Activated T-cell treated with anti-CD3 and anti-CD28 coated beads, Interleukin-2, amount 50 U/mL, for 72 hours (primary cell): ENCODE measurements at places on chromosomes 1 and 21. TPM values are rescaled to one million over a fixed set of nuclear protein-coding genes. Genes with fewer than 3 reads are reported as not detected.
A peak's percentile ranks its signal among the peaks of the same experiment; 100 is the strongest.

CD244 gene
- 1.4 TPM for total RNA-seq

DNA sequence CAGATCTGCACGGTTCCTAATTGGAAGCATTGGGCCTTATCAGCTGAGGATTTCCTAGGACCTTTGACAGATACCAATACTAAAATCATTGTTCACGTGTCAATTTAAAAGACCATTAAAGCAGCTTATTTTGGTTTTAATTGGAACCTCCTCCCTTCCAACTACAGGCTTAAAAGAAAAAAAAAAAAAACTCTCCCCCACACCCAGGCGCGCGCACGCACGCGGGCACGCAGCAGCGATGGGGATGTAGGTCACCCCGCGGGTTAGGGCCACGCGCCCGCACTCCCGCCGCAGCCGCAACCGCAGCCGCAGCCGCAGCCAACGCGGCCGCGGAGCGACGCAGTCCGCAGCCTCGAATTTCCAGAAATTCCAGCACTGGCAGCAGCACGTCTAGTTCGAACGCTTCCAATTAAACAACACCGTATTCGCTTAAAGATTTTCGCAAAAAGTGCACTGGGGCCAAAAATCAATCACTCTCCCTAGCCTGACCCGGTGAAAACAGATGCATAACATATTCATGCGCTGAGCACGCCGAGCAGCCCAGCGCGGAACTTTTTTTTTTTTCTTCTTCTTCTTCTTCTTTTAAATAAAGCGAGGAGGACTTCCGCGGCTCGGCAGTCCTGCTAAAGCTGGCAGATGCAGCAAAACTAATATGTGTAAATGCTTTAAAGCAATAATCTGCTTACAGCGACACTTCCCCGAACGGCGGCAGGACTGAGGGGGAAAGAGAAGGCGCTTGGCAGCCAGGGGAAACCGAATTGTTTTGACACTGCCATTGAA, 13.3 kb upstream of the BARHL2 start:
- no peak for DNase-seq

- no peak for DNase-seq
Observed at GRCh38 chr1:239098400-239099037, 287.8 kb upstream of the CHRM3 start.

DNA sequence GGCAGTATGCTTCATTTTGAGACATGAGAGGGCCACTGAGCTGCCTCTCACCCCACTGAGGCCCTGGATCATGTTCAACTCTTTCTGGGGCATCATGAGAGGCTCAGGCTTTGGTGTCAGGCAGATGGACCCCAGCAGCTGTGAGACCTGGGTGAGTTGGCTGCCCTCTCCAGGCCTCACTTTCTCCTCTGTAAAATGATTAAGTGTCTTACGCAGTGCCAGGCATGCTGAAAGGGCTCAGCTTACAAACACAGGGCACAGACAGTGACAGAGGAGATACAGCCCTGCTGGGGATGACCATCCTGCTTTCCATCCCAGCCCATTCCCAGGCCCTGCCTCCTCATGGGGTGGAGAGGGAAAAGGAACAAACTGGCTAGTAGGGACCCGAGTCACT, 387.4 kb downstream of the MATN1 start:
- no peak for DNase-seq

GRCh38 chr1:113027007-113027406, 46.0 kb upstream of the LRIG2 start:
- DNase-seq: no peak

GRCh38 chr1:107829036-107829770, 135.8 kb downstream of the VAV3 start:
- DNase-seq: no peak

GRCh38 chr1:223338811-223339746, 24.9 kb downstream of the SUSD4 start:
- no peak for DNase-seq

GRCh38 chr1:3924186-3924824, 24.2 kb upstream of the C1orf174 start:
- DNase-seq: no peak

DNA sequence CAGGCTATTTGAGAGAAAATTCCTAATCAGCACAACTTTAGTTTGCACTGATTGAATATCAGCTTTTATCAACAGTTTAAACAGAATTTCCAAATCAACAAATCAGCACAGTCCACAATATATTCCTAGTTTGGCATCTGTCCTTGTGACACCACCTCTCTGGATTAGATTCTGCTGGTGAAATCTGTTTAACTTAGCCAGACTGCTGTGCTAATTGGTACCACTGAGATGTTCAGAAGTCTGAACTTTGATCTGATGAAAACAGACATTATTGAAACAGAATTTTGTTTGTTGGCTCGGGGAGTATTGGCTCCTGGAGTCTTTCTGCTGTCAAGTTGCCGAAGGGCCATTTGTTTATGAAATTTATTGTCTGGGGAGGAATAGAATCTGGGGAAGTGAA, 17.0 kb upstream of the NGF start:
- DNase-seq: no peak

DNA sequence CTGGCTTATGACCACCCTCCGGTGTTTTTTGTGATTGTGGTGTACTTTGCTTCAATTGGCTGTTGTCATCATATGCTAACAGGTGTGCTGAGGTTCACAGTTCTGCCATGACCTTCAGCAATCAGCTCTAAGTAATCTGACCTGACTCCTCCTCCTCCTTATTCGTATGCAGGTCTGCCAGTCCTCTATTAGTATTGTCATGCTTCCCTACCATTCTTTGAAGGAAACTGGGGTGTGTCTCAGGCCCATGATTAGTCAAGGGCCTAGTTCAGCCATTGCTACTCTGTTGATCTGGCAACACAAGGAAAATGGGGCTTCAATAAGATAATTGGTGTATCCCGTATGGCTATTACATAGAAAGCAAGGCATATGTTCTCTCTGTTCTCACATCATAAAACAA, 332.3 kb upstream of the DPYD start:
- DNase-seq: no peak

CLDN8 gene
- not detected for total RNA-seq

DNA sequence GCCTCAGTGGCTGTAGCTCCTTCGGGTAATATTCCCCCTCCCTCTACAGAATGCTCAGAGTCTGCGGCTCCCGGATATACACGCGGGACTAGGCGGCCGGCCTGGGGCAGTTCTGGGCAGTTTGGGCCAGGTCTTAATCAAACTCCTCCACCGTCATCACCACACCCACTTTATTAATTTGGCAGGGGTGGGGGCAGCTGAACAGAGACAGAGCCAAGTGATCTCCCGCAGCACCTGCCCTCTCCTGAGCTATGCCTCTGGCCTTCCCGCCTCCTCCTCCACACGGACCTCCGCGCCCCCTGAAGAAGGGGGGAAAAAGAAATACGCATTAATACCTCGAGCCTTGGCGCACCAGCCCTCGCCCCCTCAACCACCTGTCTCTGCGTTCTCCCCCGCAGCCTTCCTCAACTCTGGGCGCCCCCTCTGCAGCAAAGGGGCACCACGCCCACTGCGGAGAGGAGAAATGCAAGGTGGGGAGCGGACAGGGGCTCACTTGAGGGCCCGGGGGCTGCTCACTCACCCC, 42.6 kb downstream of the CD34 start:
- peak; percentile 16 for DNase-seq

DNA sequence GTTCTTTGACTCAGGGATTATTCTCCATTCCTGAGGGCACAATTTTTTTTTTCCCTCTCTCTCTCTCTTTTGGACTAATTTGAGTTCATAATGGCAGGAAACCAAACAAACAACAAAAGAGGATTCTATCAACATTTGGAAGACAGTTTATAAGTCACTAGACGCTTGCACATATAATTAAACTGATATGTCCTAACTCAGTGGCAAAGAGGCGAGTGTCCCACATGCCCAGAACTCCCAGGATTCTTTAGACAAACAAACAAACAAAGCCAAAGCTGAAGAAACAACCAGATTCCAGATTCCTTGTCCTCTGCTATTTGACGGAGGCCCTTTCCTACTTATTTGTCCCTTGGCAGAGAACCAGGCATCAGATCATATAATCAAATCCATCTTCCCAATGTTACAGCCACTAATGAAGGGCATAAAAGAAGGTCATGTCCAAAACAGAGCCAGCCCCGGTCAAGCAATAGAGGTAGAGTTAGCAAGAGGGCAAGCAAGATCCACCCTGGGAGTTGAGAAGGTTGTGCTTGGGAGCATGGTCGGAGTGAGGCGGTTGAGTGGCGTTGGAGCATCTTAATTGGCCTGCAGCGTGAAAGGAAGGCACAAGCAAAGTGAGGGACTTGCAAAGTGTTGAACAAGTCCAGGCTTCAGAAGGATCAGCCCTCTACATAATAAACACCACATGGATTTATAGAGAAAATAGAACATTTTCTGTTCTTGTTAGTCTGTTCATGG, 30.3 kb downstream of the ZNF362 start:
- DNase-seq: no peak

DNA sequence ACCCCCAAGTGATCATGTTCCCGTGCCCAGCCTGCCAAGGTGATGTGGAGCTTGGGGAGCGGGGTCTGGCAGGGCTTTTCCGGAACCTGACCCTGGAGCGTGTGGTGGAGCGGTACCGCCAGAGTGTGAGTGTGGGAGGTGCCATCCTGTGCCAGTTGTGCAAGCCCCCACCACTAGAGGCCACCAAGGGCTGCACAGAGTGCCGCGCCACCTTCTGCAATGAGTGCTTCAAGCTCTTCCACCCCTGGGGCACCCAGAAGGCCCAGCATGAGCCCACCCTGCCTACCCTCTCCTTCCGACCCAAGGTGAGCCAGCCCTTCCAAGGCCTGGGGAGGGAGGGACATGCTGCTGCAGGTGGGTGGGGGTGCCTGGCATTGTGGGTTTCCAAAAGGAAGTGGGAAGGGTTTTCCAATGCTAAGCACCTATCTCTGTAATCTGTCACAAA, 2.3 kb downstream of the TRIM46 start:
- DNase-seq: peak; percentile 27

- DNase-seq: no peak
Observed at GRCh38 chr1:184056921-184057555, 5.5 kb downstream of the TSEN15 start.

CACNA1S gene
- total RNA-seq: not detected

COL16A1 gene
- total RNA-seq: 0.49 TPM

- DNase-seq: peak; percentile 50
Observed at GRCh38 chr1:231162297-231162969, 575 bp downstream of the TRIM67 start.

FAM43B gene
- not detected for total RNA-seq

DNA sequence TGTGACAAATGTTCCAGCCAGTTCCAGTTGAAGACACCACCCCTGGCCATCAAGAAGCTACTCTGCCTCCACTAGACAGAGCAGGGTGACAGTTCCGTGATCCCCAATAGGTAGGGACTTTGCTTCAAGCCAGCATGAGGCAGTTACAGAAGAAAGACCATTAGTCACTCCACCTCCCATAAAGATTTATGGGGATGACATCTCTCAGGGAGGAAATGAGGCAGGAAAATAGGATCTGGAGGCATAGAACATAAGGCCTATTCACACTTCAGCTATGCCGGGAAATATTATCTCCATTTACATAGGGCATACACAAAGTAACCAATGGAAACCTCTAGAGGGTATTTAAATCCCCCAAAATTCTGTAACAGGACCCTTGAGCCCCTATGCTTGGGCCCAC, 3.5 kb upstream of the GBP7 start:
- DNase-seq: no peak

CORT gene
- not detected for total RNA-seq

DNA sequence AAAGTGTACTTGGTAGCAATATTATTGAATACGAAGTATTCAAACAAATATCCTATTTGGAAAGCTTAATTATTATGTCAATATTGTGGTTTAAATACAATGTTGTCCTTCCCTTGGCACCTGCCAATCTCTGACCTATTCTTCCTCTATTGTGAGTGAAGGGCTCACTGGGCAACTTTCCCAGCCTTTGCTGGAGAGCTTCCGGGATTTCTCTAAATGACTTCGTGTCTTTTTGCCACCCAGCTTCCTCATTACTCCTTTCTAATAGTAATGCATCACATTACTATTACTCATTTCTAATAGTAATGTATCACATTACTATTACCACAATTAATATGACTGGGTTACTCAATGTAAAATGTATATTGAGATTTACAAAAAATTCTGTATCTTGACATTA, 880.6 kb downstream of the BRINP3 start:
- DNase-seq: no peak

- no peak for DNase-seq
Observed at GRCh38 chr1:36232212-36233095, 8.2 kb downstream of the THRAP3 start.

RGS13 gene
- total RNA-seq: not detected

GRCh38 chr1:150512846-150513245, 2.7 kb upstream of the FALEC start:
- no peak for DNase-seq

DNA sequence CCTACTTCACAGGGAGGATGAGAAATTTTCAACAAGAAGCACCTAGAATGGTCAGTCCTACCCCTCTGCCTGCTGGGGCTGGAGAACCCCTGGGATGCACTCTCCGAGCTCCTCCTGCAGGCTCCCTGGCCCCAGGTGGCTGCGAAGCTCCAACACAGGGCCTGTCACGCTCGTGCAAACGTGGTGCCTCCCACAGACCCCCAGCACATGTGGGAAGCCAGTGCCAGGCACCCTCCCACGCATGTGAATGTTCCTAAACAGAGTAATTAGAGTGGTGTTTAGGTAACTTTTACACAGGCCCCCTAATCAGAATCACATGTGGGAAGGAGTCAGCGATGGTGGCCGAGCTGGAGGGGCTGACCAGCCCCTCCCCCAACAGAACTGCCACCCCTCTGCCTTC, 28.4 kb downstream of the GLIS1 start:
- no peak for DNase-seq

DNA sequence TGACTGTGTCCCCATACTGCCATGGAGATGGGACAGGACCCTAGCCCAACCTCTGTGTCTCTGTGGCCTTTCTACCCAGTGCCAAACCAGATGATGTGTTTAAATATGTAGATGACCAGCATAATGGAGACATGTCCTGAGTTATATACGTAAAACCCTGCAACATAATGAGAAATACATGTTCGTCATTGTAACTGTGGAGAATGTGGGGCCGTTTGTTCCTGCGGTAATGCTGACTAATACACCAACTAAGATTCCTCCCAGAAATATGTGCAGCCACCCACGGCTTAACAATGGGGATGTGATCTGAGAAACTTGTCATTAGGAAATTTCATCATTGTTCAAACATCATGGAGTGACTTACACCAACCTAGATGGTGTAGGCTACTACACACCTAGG, 71.7 kb upstream of the SIM2 start:
- DNase-seq: no peak

- DNase-seq: no peak
Observed at GRCh38 chr1:47627471-47628370, 189.9 kb downstream of the FOXD2 start.

TNNT2 gene
- not detected for total RNA-seq

GRCh38 chr1:16124377-16125087, 31.3 kb downstream of the EPHA2 start:
- DNase-seq: no peak

DIO1 gene
- not detected for total RNA-seq

GRCh38 chr1:3066250-3066711, 2.7 kb upstream of the PRDM16 start:
- no peak for DNase-seq

FCRL2 gene
- not detected for total RNA-seq

DNA sequence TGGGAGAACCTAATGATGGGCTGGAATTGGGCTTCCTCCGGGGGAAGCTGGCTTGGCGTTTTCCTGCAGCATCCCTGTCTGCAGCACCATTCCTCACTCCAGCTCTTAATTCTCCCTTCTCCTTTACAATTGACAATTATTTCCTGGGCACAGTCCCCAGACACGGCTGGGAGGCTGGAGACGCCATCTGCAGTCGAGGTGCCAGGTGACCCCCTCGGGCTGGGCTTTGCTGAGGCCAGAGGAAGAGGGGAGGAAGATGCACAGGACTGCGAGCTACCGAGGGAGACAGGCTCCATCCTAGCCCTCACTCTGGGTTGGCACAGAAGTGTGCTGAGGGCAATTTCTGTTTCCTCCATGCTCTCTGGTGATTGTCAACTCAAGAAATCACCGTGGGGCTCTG, 453.8 kb downstream of the PTPRU start:
- no peak for DNase-seq

SHISA4 gene
- total RNA-seq: 0.94 TPM
